ENCODE measurements at places on chromosomes 2 and 18.

GRCh38 chr2:165529130-165529529 is 59.6 kb downstream of the CSRNP3 start:
- no peak for DNase-seq

- no peak for DNase-seq
These were observed 104.5 kb downstream of the MEIS1 start for GRCh38 chr2:66539452-66539851.

GRCh38 chr2:9994462-9994861 is 43.0 kb downstream of the GRHL1 start:
- no peak for DNase-seq

GRCh38 chr18:37986665-37987064 is 421.1 kb upstream of the CELF4 start:
- no peak for DNase-seq

GRCh38 chr2:88832311-88832991 is 141.0 kb downstream of the RPIA start:
- DNase-seq, result no peak

DNA sequence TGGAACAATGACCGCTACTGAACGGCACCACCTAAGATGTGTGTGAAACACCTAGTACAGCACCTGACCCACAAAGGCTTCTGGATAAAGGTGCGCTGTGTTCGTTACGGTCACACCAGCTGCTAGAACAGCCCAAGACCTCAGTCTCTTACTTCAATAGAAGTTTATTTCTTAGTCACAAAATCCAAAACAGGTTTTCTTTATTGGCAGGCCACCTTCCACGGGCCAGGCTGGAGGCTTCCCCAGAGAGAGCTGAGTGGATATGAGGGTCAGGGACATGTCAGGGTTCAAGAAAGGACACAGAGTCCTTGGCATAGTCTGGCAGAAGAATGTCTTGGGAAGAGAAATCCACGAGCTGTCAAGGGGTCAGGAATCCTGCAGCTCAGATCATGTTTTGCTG is 92.2 kb downstream of the COL6A3 start:
- no peak for DNase-seq

GRCh38 chr2:26922405-26923188 is 47.8 kb upstream of the MAPRE3 start:
- peak; percentile 26 for DNase-seq

DNA sequence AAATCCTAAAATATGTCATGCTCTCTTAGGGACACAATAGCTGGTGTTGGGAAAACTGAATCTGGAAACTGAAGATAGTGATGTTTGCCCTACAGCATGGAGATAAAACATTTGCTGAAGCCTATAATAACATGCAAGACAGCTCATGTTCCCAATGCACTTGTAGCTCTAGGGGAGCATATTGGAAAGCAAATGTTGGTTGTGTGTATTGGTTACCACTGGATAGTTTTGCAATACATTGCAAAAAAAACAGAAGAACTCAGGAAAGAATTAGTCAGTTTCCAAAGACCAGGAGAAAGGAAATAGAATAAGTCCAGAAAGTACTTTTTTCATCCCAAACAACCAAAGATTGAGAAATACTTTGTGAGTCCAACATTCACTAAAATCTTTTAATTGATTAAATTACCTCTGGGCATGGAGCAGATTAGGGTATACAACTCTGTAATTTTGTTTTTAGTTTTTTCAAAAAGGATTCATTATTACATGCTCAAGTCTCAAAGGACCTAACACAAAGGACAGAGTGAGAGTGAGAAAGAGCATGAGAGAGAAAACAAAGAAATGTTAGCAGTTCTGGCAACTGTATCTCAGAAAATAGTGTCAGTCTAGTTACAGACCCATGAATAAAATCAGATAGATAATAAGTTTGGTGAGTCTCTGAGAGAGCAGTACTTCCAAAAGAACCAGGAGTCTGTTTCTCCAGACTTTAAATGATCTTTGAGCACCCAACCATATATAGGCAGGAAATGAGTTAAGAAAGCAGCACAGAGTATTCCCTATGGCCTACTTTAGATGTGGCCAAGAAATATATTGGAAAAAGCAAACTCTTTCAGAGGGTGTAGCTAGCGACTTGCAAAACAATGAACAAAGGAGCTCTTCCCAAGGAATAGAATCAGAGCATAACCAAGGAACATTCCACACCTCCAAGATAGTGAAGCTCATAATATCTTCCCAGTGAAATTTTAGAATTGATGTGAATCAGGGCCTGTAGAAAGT is 36.6 kb upstream of the COL3A1 start:
- DNase-seq, result no peak

DNA sequence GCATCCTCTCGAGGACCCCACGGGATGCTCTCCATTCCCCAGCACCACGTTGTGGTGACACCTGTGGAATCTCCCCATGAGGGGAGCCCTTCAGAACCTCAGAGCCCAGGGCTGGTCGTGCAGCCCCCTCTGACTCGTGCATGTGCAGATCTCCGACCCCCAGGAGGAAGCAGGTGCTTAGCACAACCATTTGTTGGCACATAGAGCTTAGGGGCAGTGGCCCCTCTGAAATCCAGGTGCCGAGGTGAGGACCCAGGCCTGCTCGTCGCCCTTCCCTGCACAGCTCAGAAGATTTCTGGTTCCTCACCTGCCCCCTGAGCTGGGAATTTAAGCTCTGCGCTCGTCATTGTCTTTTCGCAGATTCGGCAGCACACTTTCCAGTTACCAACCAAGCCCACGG is 1.3 kb upstream of the OTOS start:
- DNase-seq, result no peak

DNA sequence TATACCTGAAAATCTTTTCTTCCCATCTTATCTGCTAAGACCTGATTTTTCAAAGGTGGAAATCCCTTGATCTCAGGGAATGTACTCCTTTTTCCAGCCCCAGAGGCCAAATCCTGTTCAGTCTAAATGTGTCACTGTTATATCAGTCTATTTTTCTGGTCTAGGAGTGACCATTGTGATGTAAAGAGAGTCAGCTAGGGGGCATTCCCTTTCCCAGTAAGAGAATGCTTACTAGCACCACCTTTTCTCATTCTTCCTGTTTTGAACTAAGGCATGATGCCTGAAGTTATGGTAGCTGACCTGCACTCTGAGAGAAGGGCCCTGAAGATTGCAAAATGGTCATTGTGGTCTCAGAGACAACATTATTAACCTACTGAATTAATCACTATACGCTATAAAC is 124.1 kb upstream of the XIRP2 start:
- DNase-seq, result no peak

DNA sequence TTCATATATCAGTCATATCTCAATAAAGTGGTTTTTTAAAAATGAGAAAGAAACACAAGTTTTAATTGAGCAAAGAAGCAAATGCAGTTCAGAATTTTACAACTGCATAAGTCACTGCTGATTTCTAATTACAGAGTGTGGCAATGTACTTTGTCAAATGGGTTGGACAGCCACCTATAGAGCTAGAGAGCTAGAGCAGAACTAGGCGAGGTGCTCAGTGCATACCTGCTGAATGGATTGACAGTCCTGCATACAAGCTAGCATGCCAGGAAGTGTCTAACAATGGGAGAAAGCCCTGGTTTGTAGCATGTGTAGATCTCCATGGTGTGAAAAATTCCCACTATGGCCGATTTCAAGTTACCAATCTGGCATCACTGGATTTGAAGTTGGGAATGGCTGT is 106.3 kb upstream of the CDCA7 start:
- DNase-seq, result no peak

- DNase-seq, result no peak
These were observed 56.0 kb downstream of the NEURL3 start for GRCh38 chr2:96449174-96449573.

DNA sequence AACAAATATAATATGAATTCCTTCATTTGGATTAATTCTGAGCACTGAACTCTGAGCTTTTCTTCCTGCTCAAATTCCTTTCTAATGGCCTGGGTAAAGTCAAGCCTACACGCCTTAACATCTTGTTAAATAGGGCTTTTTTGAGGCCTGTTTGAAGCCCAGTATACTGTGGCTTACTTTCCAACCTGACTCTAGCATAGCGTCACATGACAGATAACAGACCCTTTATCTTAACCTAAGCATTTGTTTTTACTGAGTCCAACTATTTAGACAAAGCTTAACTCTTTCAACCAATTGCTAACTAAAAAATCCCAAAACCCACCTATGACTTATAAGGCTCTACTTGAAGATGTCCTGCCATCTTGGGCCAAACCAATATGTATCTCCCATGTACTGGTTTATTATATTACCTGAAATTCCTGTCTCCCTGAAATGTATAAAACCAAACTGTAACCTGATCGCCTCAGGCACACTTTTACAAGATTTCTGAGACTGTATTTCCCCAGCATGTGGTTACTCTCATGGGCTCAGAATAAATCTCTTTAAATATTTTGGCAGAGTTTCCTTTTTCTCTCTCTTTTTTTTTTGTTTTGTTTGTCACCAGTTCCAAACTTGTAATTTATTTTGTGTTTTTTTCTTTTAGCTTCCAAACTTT is 271.1 kb upstream of the VWC2L start:
- DNase-seq, result no peak

GRCh38 chr2:105439141-105439540 is 40.3 kb upstream of the FHL2 start:
- no peak for DNase-seq

- DNase-seq, result no peak
These were observed 117.5 kb downstream of the EPHA4 start for GRCh38 chr2:221454459-221455105.
